ENCODE measurements at places on chromosomes 11 and 22.
A peak's percentile ranks its signal among the peaks of the same experiment; 100 is the strongest.

DNA sequence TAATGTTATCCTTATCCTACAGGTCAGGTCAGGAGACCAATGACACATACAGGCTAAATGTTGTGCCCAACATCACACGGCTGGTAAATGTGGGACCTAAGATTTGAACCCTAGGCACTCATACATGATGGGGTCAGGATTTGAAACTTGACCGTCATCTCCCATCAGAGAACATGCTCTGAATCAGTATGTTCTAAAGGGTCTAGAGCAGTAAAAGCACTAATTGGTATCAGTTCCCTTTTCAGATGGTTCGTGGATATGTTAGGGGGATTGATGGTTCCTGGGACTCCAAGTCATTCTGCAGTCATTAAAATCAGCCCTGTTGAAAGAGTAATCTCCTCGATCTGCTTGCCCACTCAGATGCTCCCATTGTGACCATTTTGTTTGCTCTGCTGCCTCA, 65.5 kb downstream of the BMAL1 start:
- no peak for DNase-seq

DNA sequence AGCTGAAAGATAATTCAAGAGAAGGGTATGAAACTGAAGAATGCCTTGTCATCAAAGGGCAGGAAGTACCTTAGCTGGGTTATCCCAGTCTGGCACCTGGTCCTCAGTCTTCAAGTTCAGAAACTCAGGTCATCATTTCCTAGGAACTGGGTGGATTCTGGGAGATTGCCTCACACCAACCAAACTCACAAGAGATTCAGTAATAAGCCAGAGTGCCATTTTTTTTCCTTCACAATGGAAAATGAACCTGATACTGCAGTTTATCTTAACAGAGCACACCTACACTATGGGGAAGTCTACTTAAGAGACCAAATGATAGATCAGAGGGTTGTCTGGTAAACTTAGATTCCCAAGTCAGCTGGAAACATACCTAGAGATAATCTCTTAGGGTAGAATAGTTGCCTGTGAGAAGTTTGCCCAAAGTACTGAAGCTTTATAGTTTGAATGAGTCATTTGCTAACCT, 3.8 kb upstream of the BUD13 start:
- no peak for DNase-seq

DNA sequence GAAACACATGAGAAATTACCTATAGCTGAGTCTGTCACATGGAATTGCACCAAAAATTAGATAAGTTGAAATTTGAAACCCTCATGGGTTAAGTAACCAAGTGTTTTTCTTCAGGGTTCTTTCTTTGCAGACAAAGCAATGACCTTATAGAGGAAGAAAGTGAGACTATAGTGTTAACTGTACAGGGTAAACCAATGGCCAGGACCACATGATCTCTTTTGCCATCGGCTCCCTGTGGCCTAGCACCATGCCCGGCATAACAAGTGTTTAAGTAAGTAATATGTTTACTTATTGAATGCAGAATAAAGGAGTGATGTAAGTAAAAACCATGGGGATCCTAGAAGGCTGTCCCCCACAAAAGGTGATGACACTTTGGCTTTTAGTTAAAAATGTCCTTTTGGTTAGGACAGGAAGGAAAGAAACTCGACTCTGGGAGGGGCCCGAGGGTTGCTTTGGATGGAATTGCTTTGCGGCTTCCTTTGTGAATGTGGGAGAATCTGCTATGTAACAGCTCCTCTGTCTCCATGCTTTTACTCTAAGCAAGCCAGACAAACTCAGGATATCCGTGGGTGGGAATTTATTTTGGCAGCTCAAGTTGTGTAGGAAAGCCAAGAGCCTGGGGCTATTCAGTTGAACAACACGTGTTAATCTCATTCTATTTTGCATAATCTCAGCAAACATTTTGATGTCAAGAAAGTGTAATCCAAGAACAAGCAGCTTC, 454.7 kb downstream of the INSC start:
- DNase-seq: no peak

DNA sequence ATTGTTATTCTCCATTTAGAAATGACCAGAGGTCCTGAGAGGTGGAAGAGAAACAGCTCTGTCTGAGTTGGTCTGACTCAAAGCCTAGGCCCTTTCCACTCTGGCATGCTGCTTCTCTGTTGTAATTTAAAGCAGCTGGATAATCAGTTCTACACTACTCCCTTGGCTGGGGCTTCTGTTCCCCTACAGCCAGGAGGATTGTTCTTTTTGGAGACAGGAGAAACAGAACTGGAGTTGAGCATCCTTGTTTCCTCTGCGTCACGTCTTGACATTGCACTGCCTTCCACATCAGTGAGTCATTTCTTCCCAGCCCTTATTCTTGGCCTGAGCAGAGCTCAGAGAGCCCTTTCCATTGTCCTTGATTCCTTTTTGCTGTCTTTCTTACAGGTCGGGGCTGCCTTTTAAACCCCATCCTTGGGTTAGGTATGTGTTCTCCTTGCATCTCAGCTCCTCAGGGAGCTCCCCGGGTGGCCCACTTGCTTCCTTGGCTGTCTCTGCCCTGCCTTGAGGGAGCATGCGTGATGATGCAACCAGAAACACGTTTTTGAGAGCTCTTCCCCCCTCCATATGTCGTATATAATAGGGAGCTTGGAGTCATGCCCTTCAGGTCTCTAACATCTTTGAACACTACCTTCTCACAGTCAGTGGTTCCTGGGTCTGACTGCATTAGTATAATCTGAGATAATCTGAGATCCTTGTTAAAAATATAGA, 35.7 kb downstream of the CYB5R2 start:
- peak; percentile 82 for DNase-seq

DNA sequence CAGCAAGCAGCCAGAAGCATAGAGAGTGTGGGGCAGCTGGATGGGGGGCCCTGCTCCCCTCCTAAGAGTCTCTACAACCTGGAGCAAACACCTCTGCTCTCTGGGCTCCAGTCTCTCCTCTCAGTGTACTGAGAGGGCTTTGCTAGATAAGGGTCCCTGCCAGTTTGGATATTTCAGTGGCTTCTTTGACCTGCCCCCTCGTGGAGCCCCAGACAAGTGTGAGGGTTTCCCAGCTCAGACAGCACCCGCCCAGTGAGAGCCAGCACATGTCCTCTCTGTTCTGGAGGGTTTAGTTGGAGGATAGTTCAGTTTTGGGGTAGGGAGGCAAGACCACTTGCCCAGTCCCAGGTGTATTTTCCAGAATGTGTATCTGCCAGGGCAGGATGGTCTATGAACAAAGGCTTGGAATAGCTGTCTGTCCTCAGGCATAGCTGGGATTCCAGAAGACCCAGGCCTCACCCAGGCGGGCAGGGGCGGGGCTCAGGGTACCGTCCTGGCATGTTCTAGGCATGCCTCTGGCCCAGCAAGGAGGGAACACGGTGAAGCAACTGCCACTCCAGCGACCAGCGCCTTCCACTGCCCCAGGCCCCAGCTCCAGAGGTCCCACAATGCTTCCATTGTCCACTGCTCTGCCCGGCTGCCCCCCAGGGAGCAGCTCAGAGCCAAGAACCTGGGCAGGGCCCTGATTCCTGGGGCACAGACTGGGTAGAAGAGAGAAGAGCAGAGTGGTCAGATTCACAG, 7.5 kb upstream of the MICALL1 start:
- DNase-seq: no peak

DNA sequence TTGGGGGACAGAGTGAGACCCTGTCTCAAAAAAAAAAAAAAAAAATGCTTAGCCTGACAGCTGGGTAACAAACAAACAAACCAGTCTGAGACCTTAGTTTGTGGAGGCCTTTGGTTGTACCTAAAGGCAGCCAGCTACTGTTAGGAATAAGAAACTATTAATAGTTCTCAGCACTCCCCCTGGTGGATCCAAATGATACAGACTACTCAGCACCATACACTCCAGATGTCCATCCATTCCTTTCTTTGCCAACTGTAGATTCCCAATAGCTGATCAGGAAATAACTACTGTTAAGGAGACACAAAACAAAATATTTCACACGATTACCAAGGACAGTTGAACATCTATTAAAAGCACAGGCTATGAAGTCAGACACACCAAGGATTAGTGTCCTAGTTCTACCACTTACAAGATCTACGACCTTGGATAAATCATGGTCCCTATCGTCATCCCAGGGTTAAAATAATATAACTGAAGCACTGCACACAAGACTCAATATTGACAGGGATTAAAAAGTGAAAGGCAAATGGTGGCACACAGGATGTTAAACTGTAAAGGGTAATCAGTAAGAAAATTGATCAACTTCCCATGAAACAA, 17.2 kb downstream of the CLDN25 start:
- DNase-seq: peak; percentile 42

- DNase-seq: no peak
These were observed 229.7 kb downstream of the BUD13 start for GRCh38 chr11:116543099-116543498.

- peak; percentile 54 for DNase-seq
These were observed 10.2 kb upstream of the IL17RA start for GRCh38 chr22:17074648-17075002.

DNA sequence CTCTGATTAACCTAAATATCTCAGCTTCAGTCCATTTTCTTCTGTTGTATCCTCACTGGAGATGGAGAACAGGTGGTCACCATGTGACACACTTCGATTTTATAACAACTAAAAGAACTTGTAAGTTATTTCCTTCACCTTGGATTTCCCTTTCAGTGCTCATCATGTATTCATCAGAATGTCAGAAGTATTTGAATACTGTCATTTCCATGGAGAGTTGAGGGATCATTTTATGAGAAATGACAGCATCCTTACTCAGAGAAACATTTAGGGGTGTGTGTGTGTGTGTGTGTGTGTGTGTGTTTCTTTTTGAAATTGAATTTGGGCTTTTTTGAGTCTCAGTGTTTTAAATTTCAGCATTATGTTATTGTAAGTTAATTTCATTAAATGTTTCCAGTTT, 205.8 kb downstream of the ARHGAP42 start:
- DNase-seq: no peak

- DNase-seq: no peak
These were observed 35.4 kb upstream of the CD44 start for GRCh38 chr11:35103366-35104208.

DNA sequence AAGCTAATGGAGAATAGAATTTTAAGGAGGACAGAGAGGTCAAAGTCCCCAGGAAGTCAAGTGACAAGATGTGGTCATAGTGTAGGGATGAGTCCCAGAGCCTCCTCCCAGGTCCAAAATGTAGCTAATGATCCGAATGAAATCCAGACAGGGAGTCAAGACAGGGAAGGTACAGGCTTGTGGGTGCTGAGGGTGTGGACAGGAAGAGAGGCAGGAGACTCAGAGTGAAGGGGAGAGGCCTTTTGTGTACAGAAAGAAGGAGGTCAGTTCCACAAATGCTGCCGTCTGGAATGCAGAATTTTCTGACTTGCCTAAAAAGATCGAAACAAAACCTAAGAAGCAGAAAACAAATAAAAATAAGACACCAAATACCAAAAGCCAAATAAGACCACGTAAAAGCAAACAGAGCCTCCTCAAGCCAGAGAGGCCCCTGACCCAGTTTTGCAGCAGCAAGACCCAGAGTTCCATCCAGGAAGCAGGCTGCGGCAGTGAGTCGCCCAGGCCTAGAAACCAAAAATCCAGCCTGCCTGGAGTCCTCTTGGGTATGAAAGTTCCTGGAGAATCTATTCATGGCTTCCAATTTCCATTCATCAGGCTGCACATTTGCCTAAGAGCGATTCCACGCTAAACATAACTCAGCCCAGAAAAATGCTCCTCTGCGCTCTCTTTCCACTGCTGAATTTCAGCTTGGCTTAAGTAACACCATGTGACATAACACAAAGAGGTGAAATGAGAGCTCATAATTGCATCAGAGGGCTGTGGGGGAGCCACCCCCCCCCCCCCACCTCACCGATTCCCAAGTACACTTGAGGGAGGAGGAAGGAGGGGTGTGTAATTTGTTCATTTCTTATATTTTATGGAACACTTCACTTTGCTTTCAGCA, 71.2 kb downstream of the KIRREL3 start:
- no peak for DNase-seq

GRCh38 chr11:41522899-41523672, 63.6 kb upstream of the LRRC4C start:
- no peak for DNase-seq

GRCh38 chr11:62757846-62758788, 3.3 kb upstream of the POLR2G start:
- DNase-seq: no peak

DNA sequence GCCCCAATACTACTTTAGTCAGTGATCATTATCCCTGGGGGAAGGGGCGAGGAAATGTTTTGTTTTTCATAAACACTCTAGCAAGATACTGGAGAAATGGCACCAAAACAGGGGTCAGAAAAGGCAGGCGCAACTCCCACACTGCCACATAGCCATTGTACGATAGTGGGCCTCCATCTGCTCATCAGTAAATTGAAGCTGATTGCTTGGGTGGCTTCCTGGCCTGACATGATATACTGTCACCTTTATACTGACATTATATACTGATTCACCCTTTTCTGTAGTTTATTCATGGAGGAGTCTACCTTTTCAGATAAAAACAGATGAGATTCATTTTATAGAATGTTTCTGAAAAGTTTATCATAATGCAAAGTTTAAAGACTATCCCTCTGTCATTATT, 51.6 kb upstream of the CCDC34 start:
- no peak for DNase-seq

- peak; percentile 69 for DNase-seq
These were observed 33.9 kb downstream of the RAB39A start for GRCh38 chr11:107962181-107962580.

- no peak for DNase-seq
These were observed 29.3 kb downstream of the RPL3 start for GRCh38 chr22:39289975-39290720.

- DNase-seq: peak; percentile 95
These were observed 2.9 kb downstream of the RPL3 start for GRCh38 chr22:39316440-39317083.

DNA sequence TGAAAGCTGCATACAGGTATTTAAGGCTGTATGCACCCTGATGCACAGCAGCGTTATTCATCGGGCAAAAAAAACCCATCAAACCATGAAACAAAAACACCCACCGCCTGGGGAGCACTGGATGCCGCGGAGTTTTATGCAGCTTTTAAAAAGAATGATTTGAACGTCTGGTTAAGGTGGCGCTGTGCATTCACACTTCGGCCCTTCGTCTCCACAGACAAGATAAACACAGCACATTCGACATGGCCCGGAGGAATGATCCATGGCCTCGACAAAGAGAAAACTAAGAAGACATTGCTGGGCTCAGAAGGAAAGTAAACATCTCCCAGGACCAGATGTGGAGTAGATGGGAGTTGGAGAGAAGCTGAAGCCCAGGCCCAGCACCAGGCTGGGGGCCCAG, 40.8 kb upstream of the GAL start:
- peak; percentile 56 for DNase-seq

- no peak for DNase-seq
These were observed 66.2 kb upstream of the LMO1 start for GRCh38 chr11:8329847-8330361.
